ENCODE measurements at places on chromosomes 7 and 10.

DNA sequence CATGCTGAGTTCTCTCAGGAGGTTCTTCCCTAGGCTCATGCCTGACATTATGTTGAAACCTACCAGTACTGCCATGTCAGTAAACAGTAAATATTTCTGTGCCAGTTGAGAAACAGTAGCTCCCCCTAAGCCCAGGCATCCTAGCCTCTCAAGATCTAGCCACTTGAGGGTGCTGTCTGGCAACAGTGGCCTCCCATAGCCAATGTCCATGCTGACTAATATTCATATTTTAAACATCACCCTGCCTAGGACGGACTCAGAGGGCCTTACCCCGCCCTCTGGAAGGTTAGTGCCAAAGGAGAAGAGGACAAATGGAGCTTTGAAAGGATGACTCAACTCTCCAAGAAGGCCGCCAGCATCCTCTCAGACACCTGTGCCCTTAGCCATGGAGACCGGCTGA lies 7.7 kb downstream of the ACSM6 start:
- no peak for DNase-seq

DNA sequence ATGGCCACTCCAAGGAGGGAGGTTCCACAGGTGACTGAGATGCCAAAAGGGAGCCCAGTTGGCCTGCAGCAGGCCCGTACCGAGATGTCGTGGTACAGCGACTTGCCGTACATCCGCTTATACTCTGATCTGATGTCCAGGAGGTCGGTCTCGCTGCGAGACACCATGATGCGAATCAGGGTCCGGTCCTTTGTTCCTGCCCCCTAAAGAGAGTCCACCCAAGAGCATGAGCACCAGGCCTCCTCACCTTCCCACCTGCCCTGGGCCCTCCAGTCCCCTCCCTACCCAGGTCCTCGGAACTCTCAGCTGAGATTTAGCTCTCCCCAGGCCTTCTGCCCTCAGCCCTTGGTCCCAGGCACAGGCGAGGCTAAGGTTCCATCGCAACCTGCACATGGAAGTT lies 25.0 kb downstream of the PLAC9 start:
- no peak for DNase-seq

- DNase-seq: no peak
Measured at GRCh38 chr10:58109731-58110130, 158.0 kb downstream of the IPMK start.

DNA sequence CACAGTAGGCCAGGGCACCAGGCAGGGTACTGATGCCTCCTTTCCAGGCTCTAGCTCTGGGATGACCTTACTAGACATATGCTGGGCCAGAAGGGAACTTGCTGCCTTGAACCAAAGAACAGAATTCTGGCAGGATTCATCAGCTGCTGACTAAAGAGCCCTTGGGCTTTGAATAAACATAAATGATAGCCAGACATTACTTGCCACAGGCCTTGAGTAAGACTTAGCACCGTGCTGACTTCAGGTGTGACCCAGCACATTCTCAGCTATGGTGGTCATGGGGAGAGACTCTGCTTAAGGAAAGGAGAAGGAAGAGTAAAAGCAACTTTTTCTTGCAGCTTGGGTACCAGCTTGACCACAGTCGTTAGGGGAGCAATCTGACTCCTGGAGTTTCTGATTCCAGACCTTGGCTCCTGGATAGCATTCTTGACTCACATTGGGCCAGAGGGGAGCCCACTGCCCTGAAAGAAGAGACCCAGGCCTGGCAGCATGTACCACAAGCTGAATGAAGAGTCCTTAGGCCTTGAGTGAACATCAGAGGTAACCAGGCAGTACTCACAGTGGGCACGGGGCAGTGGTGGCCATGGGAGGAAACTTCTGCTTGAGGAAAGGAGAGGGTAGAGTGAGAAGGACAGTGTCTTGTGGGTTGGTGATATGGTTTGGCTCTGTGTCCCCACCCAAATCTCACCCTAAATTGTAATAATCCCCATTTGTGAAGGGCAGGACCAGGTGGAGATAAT lies 926.1 kb upstream of the SORCS1 start:
- no peak for DNase-seq

DNA sequence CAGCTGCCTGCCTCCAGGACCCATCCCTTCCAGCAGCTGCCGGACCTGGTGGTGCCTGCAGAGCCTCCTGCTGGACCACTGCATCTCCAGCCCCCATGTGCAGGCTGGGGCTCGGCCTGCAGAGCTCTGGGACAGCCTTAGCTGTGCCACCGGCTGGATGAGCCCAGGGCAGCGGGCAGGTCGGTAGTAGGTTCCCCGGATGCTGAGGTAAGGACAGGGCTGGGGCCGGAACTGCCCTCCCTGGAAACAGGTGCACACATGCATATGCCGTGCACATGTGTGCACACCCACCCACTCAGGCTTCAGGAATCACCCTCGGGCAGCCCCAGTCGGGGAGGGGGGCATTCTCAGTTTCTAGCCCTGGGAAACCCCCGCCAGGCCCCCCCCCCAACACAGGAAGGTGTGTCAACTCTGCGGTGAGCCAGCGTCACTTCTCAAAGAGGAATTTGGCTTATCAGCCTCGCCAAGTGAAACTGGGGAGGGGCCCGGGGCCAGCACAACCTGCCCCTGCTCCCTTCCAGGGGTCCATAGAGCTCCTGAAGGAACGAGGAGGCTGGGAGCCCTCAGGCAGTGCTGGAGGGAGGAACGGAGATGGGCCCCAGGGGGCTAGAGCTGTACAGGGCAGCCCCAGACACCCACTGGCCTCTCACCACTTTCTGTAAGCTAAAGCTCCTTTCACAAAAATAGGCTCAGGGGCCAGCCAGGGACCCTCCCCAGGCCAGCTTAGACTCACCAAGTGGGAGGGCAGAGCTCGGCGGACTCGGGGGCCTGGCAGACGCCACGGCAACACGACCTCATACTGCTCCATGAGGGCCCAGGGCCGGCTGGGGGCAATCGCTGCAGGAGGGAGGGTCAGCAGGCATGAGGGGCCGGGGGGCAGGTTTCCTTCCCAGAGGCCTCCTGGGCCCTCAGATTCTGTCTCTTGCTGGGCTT lies 1.7 kb downstream of the ADAM8 start:
- DNase-seq: no peak

- no peak for DNase-seq
Measured at GRCh38 chr7:1777122-1777521, 107.0 kb downstream of the ELFN1 start.

DNA sequence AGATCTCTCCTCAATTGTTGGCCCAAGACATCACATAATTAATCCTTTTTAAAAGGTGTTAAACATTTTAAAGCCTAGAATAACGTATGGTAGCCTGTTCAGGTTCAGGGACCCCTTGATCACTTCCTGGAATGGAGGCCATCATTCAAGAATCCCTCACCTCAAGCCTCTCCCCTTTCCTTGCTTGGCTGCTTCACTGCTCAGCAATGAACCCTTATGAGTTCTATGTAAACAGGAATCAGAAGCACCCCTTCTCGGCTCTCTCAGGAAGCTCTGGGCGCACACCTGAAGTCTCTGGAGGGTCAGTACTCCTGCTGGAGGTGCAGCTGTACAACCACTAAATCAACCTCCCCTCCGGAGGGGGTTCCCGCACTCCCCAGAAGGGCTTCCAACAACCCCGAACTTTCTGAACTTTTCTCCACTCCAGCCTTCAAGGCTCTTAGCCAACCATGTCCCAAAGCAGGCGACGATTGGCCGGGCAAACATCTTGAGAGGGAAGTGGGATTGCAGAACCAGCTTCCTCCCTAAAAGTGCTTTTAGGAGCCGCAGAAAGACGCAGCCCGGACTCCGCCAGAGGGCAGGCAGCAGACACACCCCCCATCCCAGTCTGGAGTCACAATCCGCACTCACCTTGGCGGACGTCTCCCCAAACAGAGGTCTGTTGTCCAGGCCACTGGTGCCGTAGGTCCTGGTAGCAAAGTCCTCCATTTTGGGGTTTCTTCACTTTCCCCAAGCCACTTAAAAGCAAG lies 562 bp downstream of the TMEM243 start:
- DNase-seq: no peak

DNA sequence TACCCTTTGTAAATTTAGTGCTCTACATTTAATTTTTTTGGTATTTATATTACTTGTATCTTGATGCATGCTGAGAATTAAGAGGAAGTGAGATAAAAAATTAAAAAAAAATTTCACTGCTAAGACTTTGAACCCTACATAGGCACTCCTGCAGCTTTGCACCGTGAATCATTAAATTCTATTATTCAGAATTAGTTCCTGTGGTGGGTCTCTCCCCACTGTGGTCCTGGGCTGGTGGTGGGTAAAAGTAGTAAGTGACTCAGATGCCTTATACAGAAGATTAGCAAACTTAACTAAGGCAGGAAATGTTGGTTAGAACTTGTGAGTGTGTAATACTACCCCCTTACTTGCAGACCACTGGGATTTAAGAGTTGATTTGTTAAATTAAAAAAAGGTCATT lies 72.6 kb downstream of the AP3M1 start:
- no peak for DNase-seq

DNA sequence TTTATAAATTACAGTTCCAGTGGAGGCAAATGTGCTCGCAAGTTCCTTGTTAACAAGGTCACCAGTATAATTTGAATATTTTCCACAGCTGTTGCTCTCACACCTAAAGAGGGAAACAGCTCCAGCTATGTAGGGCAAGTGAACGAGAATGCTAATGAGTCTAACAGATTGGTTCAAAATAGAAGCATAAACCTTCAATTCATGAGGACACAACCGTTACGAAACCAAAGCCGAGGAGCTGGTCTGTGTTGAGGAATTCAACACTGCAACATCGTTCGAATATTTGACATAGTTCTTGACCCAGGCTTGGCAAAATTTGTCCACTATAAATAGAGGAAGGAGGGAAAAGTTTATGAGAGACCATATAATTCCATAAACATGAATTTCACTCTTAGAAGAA lies 161.3 kb downstream of the KLF6 start:
- no peak for DNase-seq

- no peak for DNase-seq
Measured at GRCh38 chr10:130983749-130984148, 327.8 kb downstream of the TCERG1L start.

DNA sequence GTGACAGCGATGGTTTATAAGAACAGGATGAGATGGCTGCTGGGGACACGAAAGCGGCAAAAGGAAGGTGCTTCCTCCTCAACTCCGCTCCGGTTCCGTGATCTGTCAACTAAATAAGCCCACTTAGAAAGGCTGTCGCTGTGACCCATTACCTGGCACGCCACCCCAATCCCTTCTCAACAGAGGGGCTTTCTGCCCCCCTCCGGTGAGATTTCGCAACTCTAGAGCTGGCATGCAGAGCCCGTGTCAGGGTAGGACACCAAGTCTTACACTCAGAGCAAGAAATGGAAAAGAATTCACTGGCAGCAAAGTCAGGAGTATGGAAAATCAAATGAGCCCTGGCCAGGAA lies 66.4 kb downstream of the FGFR2 start:
- DNase-seq: no peak

DNA sequence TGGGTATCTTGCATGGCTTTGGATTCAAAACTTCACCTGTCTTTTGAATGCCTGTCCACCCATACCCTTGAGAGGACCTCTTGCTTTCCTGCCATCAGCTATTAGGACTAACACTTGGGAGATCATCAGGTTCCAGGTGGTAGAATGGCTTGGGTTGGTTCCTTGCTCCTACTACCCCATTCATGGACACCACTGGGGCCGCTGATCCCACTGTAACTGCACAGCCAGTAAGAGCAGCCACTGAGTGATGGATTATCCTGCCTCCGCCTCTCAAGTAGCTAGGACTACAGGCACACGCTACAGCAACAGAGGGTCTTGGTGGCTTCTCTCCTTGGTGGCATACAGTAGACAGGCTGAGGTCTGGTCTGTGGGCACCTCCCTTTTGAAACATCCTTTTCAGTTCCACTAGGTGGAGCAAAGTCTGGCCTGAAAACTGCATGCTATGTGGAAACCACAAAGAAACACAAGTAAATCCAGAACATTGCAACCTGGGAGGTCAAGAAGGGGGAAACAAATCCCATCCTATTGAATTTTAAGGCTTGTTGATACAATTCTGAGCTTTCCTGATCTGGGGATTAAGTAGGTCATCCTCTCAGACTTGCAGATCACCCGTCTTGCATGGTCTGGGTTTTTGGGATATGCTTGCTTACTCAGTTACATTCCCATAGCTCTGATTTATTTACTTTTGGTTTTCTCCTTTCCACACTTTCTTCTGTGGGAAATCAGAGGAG lies 9.4 kb downstream of the WBP1L start:
- DNase-seq: no peak

DNA sequence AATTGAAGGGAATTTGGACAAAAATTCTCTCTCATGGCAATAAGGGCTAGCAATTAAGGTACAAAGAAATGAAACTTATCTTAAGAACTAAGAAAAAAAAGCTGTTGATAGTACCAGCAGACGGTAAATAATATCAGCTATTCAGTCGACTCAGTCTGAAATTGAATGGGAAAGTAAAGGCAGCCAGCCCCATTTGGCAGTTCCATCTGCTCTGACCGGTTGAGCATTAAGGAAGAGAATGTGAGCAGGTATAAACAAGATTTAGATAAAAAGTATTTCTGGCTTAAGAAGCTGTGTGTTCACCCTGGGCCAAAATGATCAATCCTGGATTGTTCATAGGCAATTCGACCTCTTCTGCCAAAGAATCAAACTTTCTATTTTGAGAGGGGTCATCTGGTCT lies 154.6 kb upstream of the NPVF start:
- no peak for DNase-seq

- no peak for DNase-seq
Measured at GRCh38 chr7:130263130-130263529, 3.5 kb upstream of the CPA2 start.

DNA sequence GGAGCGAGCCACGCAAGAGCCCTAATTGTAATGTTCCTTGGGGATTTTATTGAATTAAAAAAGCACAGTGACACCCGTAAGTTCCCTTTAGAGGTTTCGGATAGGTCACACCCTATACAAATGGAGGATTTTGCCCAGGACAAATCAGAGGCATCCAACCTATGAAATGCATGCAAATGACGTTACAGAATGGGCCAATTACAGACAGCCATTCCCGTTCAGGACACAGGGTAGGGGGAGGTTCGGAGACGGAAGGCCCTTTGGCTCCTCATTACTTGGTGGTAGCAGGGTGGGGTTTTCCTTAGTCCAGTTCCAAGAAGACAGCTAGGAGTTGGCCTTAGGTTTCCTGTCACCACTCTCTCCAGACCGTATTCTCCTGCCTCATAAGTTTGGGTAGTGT lies 754.1 kb downstream of the IPMK start:
- DNase-seq: no peak

- no peak for DNase-seq
Measured at GRCh38 chr10:28295336-28295735, 7.5 kb downstream of the MPP7 start.

DNA sequence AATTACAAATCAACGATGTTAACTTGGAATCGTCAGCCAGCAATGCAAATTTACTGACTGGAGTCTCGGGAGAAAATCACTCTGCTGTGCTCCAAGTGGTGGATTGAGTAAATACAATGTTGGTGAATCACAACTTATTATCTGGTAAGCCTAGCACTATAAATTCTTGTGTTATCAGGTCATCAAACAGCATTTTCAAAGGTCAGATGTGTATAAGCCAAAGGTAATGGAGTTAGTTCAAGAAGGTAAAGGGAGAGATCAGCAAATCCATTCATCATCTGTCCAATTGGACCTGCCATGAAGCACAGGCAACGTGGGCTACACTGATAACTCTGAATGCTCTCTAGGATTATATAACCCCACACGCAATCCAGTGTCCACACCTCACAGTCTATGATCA lies 13.9 kb downstream of the CUBN start:
- DNase-seq: no peak

- no peak for DNase-seq
Measured at GRCh38 chr10:22570733-22571430, 143.5 kb downstream of the PIP4K2A start.

Measured in NCI-H2029 treated with DMSO at 0.1 percent for 48 hours (cell line).